ENCODE measurements at places on chromosomes 4 and X.

DNA sequence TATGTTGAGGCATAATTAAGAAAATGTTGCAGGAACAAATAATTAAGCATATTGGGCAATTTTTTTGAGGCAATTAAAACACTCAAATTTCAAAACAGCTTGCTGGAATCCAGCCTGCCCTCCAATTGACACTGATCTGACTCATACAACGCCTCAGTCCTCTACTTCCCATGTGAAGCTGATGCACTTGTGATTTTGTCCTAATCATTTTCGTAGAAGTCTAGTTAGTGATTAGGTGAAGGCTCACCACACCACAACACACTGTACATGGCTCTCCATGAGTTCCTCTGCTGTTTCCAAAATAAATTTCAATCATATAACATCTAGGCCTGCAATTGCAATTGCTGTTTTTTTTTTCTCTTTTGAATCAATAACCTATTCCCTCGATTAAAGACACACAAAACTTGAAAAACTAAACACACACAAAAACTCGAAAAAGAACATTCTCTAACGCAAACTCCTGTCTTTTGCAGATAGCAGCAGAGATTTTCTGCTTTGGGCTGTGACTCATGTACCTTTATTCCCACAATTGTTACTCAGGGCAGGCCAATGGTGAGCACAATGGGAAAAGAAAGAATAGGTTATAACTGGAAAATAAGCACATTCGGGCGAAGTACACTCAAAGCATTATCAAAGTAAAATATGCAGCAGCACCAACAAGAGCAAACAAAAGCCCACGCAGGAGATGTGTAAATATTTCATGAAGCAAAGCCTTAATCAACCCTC, 1.7 kb downstream of the GPRIN3 start:
- no peak for DNase-seq

- no peak for DNase-seq
Observed at GRCh38 chrX:105211066-105211575, 9.4 kb downstream of the TEX13A start.

DNA sequence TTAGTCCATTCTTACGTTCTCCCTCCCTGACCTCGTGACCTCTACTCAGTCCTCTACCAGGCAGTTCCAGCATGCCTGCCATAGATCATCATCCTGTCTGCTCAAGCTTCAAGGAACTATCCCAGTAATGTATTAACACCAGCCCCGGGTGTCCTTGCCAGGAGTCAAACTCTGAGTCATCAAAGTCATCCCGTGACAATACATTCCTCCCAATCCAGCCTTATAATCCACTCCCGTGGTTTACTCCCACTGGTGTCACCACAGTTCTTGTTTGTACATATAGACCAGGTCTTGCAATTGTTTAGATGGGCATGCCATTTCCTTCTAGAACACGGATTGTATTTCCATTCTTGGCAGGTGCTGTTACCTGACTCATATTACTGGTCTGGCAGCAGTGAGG, 68.7 kb upstream of the TAB3 start:
- no peak for DNase-seq

GRCh38 chr4:8135666-8136065, 22.9 kb downstream of the ABLIM2 start:
- DNase-seq, result no peak

- no peak for DNase-seq
Observed at GRCh38 chr4:150130933-150131332, 52.7 kb downstream of the DCLK2 start.

GRCh38 chr4:186699881-186700397, 23.7 kb downstream of the FAT1 start:
- no peak for DNase-seq

DNA sequence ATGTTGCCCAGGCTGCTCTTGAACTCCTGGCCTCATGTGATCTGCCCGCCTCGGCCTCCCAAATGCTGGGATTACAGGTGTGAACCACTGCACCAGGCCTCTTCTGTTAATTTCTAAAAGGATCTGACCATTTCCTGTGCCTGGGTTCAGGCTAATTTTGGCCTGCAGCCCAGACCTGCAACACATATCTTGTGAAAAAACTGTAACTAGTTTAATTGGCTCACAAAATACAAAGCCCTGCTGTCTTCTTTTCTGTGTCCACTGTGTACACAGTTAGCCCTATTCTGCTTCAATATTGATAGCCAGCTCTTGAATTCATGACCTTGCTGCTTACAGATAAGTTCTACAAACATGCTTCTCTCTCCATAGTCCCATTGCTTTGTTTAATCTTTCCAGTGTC, 753.5 kb downstream of the PDHA2 start:
- DNase-seq, result no peak

GRCh38 chr4:87865288-87865687, 32.5 kb downstream of the MEPE start:
- DNase-seq, result no peak

- DNase-seq, result no peak
Observed at GRCh38 chr4:93031431-93032098, 727.8 kb downstream of the GRID2 start.

DNA sequence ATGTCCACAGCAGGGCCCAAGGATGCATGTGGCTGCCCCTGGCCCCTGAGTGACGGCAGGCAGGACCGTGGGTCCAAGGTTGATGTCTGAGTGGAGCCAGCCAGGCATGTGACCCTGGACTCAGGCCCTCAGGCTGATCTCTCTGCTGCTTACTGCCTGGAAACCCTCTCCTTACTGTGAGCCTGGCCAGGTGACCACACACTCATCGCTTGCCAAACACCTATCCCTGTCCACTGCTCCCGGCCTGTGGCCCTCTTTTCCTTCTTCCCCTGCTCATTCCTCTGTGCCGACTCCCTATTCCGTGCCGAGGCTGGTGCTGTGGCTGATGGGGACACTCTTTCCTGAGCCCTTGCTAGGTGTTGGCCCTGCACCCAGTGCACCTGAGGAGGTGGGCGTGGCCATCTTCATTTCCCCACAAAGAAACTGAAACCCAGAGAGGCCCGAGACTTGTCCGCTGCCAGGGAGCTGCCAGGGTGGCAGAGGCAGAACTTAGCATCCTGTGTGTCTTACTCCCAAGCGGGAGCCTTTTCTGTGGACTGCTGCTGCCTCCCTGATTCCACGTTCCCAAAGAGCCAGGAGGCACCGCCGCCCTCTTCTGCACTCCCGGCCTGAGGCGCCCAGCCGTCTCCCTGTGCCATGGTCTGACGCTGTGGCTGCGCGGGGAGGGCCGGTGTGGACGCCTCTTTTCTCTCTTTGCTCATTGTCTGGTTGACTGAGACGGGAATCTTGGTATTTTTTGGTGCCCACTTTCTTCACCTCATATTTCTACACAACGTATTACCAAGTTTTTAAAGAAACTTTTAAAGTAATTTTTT, 11.2 kb upstream of the RNF4 start:
- DNase-seq, result no peak

- DNase-seq, result no peak
Observed at GRCh38 chrX:27883468-27884092, 75.8 kb downstream of the MAGEB10 start.

- DNase-seq, result no peak
Observed at GRCh38 chrX:38260231-38260630, 39.6 kb upstream of the SRPX start.

GRCh38 chr4:77662396-77662795, 56.8 kb downstream of the CXCL13 start:
- DNase-seq, result no peak

DNA sequence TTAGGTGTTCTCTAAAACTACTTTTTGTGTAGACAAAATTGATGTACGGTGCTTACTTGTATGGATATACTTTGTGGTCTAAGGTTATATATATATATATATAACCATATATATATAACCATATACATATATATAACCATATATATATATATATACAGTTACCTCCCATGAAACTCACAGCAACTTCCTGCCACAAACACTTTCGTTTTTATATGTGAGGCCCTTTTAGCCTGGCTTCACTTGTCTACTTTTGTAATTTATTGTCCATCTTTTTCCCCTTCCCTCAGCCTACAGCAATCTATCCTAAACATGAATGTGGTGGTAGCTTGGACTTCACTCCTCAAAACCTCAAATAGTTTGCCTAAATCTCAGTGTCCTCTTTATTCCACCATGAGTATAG, 72.8 kb upstream of the NPFFR2 start:
- DNase-seq, result no peak

- DNase-seq, result no peak
Observed at GRCh38 chrX:14017399-14017798, 12.3 kb downstream of the GEMIN8 start.

DNA sequence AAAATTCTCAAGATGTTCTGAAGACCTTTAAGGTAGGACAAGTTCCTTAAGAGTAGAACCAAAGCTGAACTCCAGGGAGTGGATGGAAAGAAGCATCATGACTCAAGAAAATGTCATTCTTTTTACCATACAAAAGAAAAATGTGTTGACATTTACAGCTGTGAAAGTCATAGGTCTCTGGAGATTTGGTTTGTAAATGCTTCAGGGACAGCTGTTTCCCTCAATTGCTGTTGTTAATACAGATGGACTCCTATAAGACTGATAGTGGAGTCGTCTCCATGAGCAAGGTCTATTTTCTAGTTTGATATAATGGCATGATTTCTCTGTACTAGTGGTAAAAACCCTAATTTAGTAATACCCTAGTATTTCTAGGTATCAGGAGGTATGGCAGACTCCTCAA, 101.7 kb downstream of the PHOX2B start:
- DNase-seq, result no peak

- DNase-seq, result no peak
Observed at GRCh38 chrX:96417695-96418094, 266.9 kb upstream of the DIAPH2 start.

DNA sequence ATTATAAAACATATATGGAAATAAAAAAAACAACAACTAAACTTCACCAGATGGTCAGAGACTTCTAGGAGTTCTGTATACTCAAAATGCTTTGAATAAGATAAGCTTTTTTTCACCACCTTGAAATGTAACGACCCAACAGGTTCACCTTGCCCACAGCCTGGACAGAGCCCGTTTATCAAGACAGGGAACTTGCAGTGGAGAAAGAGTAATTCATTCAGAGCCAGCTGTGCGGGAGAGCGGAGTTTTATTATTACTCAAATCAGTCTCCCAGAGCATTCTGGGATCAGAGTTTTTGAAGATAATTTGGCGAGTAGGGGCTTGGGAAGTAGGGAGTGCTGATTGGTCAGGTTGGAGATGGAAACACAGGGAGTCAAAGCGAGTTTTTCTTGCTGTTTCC, 38.5 kb downstream of the AGA start:
- no peak for DNase-seq

GRCh38 chr4:113869743-113870375, 108.3 kb upstream of the CAMK2D start:
- DNase-seq, result no peak

GRCh38 chr4:10006601-10007435, 14.5 kb downstream of the SLC2A9 start:
- no peak for DNase-seq

- DNase-seq, result no peak
Observed at GRCh38 chrX:115367455-115367854, 77.9 kb downstream of the LUZP4 start.

DNA sequence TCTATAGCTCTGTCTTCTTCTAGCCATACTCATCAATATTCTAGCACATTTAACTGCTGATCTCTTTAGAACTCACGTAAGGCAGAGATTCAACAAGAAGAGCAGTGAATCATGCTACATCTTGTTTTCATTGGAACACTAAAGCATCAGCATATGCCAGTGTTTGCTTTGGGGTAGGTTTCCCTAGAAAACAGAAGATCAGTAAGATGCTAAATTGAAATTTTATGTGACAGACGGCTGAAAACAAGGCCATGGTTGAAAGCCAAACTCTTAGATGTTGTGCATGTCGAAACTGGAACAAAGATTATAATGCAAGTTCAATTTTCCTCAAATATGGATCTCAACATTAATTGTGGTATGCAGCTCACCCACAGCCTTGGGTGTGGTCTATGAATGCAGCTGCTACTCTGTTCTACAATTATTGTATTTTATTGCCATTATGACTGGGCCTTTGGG, 107.6 kb downstream of the PDLIM5 start:
- DNase-seq, result no peak

- no peak for DNase-seq
Observed at GRCh38 chr4:87802858-87803257, 3.5 kb downstream of the IBSP start.

- no peak for DNase-seq
Observed at GRCh38 chr4:68765876-68766275, 49.9 kb upstream of the UGT2B10 start.

DNA sequence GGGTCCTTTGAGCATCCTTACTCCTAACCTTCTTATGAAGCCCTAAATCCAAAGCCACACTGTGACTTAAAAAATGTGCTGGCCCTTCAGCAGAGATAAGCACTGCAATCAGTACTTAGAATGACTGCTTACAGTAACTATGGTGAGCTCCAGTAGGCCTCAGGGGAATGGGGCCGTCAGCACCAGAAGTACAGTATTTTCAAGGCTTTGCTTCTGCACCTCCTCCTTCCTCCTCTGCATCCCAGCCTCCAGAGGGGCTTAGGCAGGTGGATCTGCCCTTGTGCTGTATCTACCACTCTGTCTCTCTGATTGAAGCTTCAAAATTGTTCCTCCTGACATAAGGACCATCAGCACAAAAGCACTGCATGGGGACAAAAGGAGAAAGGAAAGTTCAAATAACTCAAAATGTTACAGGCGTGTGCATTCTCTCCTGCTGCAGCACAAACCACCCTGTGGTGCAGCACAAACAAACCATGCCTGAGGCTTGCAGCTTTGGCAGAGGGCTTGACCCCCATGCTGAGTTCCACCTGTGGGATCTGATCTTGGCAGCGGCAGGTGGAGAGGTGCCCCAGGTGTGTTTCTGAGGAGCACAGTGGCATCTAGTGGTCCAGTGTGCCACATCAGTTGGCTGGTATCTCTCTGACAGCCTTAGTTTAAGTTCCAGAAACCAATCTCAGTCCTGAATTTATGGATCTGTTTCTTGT, 164.7 kb downstream of the SOWAHB start:
- no peak for DNase-seq

- DNase-seq, result no peak
Observed at GRCh38 chr4:2948895-2949781, 14.1 kb downstream of the NOP14 start.

GRCh38 chr4:25509646-25510045, 132.6 kb downstream of the ANAPC4 start:
- DNase-seq, result no peak

DNA sequence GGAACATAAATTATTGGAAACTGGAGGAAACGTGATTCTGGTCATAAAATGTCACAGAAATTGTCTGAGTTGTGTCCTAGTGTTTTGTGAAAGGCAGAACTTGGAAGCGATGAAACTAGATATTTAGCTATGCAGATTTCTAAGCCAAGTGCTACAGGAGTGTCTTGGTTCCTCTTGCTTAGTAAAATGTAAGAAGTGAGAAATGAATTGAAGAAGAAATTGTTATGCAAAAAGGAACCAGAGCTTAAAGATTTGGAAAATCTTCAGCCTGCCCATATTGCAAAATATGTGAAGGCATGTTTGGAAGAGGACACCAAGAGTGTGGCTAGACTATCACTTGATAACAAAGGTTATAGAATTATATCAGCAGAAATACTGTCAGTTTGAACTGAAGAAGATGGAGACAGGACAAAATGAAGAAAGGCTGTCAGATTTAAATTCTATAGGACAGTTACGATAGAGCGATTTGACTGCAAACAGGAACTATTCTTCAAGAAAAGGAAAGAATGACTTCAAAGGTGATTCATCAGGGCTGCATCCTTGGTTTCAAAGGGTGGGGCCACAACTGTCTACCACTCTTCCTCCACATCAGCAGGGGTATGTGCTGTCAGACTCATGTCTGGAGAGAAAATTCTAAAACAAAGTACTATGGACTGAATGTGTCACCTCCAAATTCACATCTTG, 9.4 kb upstream of the CDS1 start:
- DNase-seq, result no peak
